ENCODE measurements at places on chromosomes 4 and X.

- no peak for DNase-seq
Measured at GRCh38 chr4:34181311-34181841, 2062.9 kb downstream of the ARAP2 start.

DNA sequence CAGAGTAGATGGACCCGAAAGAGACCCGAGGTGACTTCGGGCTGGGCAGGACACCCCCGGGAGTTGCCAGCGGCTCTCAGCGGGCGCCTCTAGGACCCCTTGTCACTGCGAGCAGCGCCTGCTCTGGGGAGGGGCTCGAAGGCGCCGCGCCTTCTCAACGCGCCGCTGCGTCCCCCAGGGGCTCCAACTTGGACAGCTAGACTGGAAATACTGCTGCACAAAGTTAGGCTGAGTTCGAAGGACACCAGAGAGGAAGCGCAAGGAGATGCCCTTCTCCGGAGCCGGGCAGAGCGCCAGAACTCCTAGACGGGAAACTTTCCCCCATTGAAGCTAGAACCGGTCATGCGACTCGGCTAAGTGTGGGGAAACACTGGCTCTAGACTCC, 493 bp upstream of the KCNIP4 start:
- DNase-seq, result no peak

- DNase-seq, result peak; percentile 57
Measured at GRCh38 chr4:85968945-85969819, 390.7 kb downstream of the MAPK10 start.

- DNase-seq, result no peak
Measured at GRCh38 chr4:24923550-24923949, 10.7 kb upstream of the CCDC149 start.

DNA sequence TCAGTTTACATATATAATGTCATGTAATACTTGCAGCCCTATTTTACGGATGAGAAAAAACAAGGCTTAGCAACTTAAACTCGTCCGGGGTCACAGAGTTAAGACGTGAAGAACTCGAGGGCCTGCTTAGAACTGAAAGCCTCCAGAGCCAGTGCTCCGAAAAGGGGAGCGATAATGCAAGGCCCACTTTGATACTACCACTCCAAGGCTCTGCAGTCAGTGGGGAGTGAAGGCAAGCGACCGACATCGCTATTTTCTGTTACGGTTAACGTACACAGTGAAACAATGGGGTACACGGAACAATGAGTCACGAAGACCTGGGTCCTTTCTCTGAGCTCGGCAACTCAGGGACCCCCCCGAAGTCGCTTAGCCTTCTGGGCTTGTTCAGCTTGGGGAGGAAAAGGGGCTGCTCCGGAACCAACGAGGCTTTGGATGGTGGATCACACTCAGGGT, 965 bp downstream of the PPA2 start:
- DNase-seq, result peak; percentile 59

GRCh38 chr4:152525878-152526277, 10.0 kb downstream of the FBXW7 start:
- DNase-seq, result no peak

DNA sequence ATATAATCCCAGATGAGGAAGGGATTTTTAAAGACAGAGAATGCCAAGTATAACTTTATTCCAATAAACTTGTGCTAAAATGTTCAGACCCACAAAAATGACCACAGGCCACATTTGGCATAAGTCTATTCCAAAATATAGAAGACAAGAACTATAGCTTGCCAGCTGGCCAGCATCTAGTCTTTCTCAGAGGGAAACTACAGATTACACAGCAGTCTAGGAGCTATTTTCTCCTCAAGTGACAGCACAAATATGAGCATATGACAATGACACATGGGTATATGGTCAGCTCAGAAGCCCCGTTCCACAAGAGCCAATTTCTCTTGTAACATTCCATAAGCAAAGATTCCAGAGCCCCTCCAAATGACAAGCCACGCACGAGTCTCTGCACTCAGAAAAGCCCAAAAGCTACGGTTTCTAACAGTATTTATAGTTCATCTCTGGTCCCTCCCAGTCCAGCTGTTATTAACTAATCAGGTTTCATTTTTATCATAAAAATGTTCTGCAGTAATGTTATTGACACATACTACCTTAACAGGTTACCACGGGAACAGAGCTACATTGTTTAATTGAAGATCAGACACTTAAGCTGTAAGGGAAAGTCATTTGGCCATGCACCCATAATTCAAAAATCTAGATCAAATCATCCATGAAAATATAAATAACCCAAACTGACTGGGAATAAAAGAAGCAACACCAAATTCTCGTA, 70.3 kb downstream of the RAB28 start:
- no peak for DNase-seq

DNA sequence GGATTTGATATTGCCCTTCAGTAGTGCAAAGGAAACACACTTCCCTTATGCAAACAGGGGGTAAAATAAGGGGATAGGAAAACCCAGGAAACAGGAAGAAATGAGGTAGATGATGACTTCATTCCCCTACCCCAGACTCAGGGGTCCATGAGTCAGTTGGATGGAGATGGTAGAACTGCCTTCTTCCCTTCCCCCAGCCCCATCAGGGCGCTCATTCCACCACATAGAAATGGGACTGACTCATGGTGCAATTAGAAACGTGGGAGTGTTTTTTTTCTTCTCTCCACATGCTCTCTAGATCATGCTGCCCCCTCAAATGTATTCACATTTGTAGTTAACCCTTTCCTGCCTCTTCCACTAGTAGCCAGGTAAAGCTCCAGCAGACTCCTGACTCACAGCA, 23.1 kb upstream of the ARMCX2 start:
- no peak for DNase-seq

- no peak for DNase-seq
Measured at GRCh38 chr4:98253499-98253898, 7.7 kb upstream of the RAP1GDS1 start.

DNA sequence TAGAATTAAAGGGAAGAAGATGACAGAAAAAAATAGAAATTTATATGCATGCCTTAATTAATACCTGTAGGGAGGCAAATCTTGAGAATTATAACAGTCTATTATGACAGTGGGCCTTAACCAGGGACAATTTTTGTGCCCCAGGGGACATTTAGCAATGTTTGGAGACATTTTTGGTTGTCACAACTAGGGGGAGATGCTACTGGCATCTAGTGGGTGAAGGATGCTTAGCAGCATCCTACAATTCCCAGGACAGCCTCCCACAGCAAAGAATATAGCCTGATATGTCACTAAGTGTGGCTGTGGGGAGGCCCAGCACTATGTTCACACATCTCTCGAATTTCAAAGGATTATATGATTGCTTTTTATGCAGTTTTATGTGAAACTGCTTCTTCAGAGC, 10.5 kb downstream of the GPR82 start:
- peak; percentile 45 for DNase-seq

DNA sequence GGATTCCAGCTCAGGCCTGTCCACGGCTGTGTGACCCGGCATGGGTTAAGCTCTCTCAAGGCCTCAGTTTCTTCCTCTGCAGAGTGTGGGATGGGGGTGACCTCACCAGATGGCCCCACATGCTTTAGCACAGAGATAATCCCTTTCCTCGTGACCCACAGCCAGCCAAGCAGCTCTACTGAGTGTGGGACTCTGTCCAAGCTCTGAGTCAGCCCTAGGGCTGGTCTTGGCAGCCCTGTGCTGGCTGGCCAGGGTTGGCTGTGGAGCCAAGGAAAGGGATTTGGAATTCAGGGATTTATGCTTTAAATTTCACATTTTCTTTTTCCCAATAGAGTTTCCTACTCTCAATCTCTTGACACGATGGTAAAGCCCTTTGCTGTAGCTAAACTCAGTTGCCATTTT, 19.7 kb upstream of the SPON2 start:
- no peak for DNase-seq

DNA sequence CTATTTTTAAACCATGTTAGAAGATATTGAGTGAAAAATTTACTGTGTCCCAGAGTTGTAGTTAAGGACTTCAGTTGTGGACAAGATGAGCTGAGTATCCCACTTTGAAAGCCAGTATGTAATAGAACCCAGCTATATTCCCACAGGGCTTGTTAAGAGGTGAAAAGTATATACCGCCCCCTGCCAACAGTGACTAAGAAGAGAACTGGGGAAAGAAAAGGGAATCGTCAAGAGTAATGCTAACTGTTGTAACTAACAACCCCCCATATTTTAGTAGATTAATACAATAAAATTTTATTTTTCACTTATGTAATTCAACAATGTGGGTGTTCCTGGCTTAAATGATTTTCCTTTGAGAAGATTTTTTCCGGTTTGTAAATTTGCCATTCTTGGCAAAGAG, 250.4 kb upstream of the GIMD1 start:
- DNase-seq, result peak; percentile 8

DNA sequence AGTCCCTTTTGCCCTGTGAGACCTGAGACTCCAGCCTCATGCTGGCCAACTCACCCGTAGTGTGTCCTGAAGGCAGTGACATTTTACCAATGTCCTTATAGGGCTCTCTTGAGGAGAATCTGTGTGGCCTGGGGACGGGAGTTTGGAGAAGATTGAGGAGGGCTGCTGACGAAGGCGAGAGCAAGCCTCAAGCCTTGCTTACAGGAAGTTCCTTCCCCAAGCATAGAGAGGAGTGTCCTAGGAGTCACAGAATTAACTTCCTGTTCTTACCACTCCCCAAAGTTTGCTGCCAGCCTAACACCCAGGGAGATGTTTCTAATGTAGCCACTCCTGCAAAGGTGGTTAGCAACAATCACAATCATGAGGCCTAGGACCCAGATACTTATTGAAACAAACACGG, at the start of gene NXF3:
Gene NXF3, minus strand, starts transcription at position 202 of the 400 bp plus-strand sequence. Its CDS starts 120 bp downstream, at position 82.
- no peak for DNase-seq

- no peak for DNase-seq
Measured at GRCh38 chr4:22473268-22473667, 42.6 kb downstream of the ADGRA3 start.

GRCh38 chr4:187995322-187996207, at the start of gene ZFP42:
TSS of gene ZFP42 (plus strand) at chr4:187995771. CDS start at chr4:188002808, 7,037 bp downstream.
- no peak for DNase-seq

DNA sequence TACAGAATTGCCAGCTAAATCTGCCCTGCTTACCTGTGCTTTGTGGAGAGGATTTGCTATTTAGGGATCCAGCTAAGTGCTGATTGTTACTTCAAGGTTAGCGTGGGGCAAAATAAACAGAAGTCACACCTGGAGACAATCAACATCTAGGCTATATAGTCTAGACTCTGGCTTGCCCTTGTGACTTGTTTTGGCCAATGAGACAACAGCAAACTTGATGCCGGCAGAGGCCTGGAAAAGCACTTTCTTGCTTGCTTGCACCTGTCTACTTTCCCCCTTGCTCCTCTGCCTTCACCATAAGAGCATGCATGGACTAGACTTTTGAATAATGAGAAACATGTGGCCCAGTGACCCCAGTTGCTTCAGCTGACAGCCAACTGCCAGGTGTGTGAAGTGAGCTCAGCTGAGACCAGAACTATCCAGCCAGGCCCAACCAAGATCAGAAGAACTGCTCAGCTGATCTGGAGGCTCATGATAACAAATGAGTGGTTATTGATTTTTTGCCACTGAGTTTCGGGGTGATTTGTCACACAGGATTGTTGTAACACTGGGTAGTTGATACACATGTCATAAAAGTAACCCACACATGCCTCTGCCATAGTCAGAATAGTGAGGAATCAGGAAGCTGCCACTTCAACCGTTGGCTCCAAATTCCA, 164.4 kb downstream of the RBMX2 start:
- no peak for DNase-seq

- no peak for DNase-seq
Measured at GRCh38 chr4:173119818-173120217, 48.8 kb upstream of the GALNT7 start.

DNA sequence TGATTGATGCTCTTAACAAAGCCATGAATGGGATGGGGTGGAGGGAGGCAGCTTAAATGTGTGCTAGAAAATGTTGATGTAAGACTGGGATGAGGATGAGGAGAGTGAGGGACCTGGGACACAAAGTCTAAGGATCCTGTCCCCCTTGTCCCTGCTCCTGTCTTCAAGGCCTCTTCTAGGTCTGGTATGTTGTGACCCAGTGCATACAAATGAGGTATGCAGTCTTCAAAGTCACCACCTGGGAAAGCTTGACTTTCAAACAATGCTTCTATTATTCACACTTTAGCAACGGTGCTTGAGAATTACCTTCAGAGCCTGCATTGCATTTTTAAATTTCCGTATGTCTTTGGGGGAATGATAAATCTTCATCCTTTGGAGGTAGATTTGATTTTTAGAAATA, 88.4 kb upstream of the SLC34A2 start:
- no peak for DNase-seq

DNA sequence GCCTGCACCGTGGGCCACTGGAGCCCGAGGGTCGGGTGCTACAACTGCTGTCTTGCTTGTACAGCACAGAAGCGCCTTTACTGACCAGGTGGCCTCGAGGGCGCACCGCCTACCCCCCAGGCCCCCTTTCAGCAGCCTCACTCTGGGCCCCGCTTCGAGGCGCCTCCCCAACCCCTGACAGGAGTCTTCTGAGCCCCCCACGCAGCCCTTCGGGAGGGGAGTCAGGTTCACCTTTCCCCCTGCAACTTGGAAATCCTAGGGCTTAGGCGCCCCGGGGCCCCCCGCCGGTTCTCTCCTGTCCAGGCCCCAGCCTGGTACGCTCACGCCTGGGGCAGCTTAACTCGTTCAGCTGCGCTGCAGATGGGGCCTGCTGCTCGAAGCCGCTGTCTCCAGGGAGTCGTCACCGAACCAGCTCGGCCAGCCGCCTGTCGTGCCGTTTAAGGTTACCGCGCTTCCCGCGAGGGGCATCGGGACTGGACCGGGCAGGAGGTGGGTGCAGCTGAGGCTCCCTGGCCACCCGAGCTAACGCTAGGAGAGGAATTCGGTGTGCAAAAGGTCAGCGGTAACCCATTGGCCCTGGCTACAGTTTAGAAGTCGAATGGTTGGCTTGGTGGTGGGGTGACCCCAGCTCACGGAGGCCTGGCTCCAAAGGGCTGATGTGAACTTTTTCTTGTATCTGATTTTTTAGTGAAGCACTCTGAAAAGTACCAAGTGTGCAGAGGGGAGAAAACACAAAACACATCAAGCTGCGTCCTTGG, 58.9 kb upstream of the BCOR start:
- peak; percentile 80 for DNase-seq

DNA sequence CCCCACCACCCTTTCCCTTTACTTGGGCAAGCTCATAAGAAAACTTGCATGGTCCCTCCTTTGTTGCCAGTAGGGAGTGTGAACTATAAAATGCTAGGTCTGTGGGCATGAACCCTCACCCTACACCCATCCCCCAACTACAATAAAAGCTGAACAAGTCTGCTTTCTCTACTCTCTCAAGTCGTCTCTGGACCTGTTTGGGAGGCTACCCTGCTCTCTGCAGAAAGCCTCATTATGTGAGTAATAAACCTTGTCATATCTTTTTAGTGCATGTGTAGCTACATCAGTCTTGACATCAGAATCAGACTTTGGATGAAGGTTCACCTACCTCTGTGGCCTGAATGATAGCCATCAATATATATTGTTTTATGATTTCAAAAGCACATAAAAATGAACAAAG, 155.4 kb upstream of the FAM241A start:
- peak; percentile 39 for DNase-seq

DNA sequence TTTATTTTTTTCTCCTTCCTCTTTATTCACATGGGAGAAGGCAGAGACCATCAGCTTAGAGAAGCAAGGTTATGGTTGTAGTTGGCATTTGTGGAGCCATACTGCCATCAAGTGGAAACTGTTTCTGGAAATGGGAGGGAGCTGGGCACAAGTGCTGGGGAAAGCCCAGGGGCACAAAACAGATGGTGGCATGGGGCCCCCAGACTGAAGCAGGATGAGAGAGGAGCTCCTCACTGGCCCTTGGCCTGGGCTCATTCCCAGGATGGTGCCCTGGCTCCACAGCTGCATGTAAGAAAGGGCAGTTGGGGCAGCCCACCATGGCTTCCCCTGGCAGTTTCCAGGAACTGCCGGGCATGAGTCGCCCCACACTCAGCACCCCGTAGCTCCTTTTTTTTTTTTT, 59.2 kb downstream of the NBDY start:
- no peak for DNase-seq

GRCh38 chrX:136953867-136954787, 73.6 kb upstream of the RBMX start:
- peak; percentile 88 for DNase-seq
